ENCODE measurements at places on chromosomes 1 and 21. TPM values are rescaled to one million over a fixed set of nuclear protein-coding genes. Genes with fewer than 3 reads are reported as not detected.

- peaks cover 1% of the 10 kb centered on the region for H3K27me3 ChIP-seq
- no peak overlapping the region for H3K27ac ChIP-seq
- DNase-seq = no peak
- H3K4me3 ChIP-seq = no peak overlapping the region
- H3K4me1 ChIP-seq = peaks cover 16% of the 10 kb centered on the region
- H3K36me3 ChIP-seq = no peaks in the 10 kb centered on the region
Measured at GRCh38 chr21:39968010-39968409, 100.8 kb downstream of the PCP4 start.

GRCh38 chr1:202101184-202101583 lies 21.5 kb upstream of the GPR37L1 start:
- H3K4me1 ChIP-seq = peaks cover 13% of the 10 kb centered on the region
- no peak overlapping the region for H3K4me3 ChIP-seq
- peak overlapping the region; percentile 87 for H3K27ac ChIP-seq

CFAP74 gene
- 0.12 TPM for total RNA-seq

DNA sequence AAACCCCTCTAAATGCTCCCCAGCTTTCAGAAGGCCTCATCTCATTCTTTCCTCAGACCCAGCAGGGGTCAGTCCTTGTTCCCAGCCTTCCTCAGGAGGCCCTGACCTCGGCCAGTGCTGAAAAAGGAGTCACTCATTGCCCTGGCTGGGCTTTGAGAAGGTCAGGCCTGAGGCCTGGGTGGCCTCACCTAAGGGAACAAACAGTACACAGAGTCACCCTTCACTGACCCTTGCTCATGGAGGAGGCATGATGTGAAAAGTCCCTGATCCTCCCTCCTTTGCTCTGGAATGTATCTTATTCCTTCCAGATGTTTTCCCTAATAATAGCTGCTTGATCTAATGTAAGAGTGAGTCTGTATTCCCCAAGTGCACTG lies 117.7 kb upstream of the SLC44A3 start:
- H3K4me3 ChIP-seq = no peak overlapping the region
- no peak overlapping the region for H3K27ac ChIP-seq
- no peaks in the 10 kb centered on the region for H3K27me3 ChIP-seq
- peaks cover 10% of the 10 kb centered on the region for H3K4me1 ChIP-seq
- peaks cover 3% of the 10 kb centered on the region for H3K36me3 ChIP-seq

RHD gene
- 0.07 TPM for total RNA-seq

S100A14 gene
- not detected for total RNA-seq

DNA sequence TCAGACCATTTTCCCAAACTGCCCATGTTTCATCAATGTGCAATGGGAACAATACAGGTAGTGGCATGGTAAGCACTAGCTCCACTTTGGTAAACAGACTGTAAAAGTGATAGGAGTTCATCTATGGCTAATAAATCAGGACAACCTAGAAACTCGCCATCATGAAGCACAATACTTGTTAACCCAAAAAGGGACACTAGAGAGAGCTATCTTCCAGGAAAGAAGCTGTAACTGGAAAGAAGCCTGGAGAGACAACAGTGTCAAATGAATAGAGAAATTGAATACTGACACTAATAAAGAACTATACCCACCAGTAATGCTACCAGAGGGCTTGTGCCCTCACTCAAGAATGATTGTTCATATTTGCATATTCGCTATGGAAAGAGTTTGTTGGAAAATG lies 164.7 kb upstream of the RGS18 start:
- no peak for DNase-seq
- H3K27ac ChIP-seq = no peak overlapping the region
- no peaks in the 10 kb centered on the region for H3K4me1 ChIP-seq
- H3K4me3 ChIP-seq = no peak overlapping the region

LCE1C gene
- not detected for total RNA-seq

GRCh38 chr1:3323796-3324703 lies 130.4 kb upstream of the ARHGEF16 start:
- no peaks in the 10 kb centered on the region for H3K27me3 ChIP-seq
- no peak for DNase-seq
- peak overlapping the region; percentile 84 for H3K27ac ChIP-seq
- H3K4me3 ChIP-seq = peak overlapping the region; percentile 76
- peaks cover 45% of the 10 kb centered on the region for H3K4me1 ChIP-seq

DNA sequence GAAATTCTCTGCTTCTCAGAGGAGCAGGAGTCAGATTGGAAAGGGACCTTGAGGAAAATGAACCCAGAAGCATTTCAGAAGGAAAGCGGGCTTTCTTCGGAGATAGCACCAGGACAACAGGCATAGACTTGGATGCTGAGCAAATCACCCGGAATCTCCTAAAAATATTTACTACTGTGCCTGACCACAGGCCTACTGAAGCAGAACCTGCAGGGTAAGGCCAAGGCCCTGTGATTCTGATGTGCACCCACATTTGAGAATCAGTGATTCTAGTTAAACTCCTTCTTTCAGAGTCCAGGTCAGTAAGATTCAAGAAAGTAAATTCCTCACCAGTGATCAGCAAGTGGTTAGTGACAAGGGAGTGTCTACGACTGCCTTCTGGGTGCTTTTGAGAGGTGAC lies 307.3 kb upstream of the DUSP10 start:
- H3K27ac ChIP-seq = no peak overlapping the region
- peaks cover 14% of the 10 kb centered on the region for H3K27me3 ChIP-seq
- no peak overlapping the region for H3K4me3 ChIP-seq

OR10J1 gene
- not detected for total RNA-seq

DNA sequence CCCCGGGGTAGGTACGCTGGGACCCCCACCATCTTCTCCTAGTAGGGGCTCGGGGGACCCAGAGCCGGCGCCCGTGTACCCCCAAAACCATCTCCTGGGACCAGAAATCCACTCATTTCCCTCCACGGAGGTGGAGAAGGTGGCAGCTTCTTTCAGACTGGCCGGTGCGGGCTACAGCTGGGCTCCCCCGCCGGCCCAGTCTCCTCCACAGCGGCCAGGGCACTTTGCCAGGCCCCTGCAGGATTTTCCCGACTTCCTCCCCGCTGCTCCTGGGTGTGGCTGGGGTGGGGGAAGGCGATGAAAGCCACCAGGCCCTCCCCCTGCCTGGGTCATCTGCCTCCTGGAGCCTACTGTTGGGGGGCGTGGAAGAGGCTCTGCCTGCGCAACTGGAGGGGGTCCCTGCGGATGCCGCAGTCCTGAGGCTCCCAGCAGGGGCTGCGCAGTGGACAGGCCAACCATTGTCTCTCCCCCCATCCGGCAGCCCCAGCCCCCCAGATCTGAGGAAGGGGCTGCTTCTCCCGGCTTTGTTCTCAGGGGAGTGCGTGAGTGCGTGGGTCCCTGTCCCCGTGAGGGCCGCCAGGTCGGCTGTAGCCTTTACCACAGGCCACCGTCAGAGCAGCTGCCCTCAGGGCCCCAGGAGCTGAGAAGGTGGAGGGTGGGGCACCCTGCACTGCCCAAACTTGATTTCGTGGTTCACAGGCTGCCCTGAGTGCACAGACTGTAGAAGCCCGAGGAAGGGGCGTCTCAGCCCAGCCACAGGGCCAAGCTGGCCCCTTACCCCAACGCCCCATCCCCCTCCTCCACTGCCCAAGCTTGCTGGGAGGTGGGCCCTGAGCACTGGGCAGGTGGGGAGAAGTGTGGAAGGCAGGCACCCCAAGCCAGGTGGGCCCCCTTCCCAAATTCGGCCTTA lies 1.3 kb downstream of the AGRN start:
- H3K4me3 ChIP-seq = peak overlapping the region; percentile 79
- no peak overlapping the region for H3K27ac ChIP-seq
- DNase-seq = no peak

DNA sequence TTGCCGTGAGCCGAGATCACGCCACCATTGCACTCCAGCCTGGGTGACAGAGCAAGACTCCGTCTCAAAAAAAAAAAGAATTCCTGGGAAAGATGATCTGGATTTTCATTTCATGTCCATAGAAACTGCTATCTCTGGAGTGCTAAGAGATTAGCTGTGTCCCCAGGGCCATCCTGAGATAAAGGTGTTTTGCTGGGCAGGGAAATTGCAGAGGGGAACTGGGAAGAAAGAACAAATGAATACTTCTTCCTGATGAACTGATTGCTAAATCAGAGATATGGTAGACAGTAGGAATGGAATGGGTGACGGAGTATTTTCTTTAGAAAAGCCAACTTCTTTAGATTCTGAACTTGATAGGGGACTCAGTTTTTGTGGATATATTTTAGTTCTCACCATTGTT lies 19.2 kb downstream of the SNRPE start:
- no peaks in the 10 kb centered on the region for H3K27me3 ChIP-seq
- H3K27ac ChIP-seq = no peak overlapping the region
- H3K36me3 ChIP-seq = peaks cover 15% of the 10 kb centered on the region

AADACL3 gene
- not detected for total RNA-seq

CYYR1 gene
- total RNA-seq = 18.2 TPM

GRCh38 chr1:209256766-209257350 lies 326.7 kb upstream of the CAMK1G start:
- no peak overlapping the region for H3K27ac ChIP-seq
- H3K4me1 ChIP-seq = no peaks in the 10 kb centered on the region
- H3K27me3 ChIP-seq = no peaks in the 10 kb centered on the region
- no peak overlapping the region for H3K4me3 ChIP-seq
- no peak for DNase-seq

GRCh38 chr1:227234998-227235405 lies 83.3 kb downstream of the CDC42BPA start:
- H3K36me3 ChIP-seq = peaks cover 8% of the 10 kb centered on the region
- H3K4me1 ChIP-seq = peaks cover 21% of the 10 kb centered on the region
- H3K4me3 ChIP-seq = no peak overlapping the region

LGR6 gene
- 0.91 TPM for total RNA-seq

GRCh38 chr1:245437369-245438062 lies 282.7 kb downstream of the KIF26B start:
- no peak overlapping the region for H3K27ac ChIP-seq
- no peak overlapping the region for H3K4me3 ChIP-seq
- DNase-seq = no peak
- peaks cover 8% of the 10 kb centered on the region for H3K36me3 ChIP-seq
- H3K27me3 ChIP-seq = peaks cover 2% of the 10 kb centered on the region
- peaks cover 5% of the 10 kb centered on the region for H3K4me1 ChIP-seq

DNA sequence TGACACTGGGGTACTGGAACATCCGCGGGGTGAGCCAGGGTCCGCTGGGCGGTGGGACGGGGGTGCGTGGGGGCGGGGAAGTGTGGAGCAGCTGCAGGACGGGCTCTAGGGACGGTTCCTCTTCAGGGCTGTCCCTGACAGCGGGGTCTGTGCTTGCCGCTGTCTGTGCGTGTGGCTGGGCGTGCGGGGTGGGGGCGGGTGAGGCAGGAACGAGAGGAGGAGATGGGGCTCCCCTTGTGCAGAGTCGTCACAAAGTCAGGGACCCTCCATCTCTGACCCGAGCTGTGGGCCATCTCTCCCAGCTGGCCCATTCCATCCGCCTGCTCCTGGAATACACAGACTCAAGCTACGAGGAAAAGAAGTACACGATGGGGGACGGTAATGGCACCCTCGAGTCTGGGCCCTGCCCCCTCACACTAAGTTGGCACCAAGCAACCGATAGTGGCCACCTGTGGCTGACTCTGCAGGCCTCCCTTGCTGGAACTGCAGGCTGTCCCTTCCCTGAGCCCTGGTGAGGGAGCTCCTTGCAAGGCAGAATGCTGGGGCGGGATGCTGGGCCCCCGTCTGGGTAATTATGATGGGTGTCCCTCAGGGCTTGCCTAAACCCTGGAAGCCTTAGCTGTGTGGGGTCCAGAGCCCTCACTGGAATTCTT lies 392 bp downstream of the GSTM2 start:
- peak overlapping the region; percentile 86 for H3K4me3 ChIP-seq
- peaks cover 5% of the 10 kb centered on the region for H3K36me3 ChIP-seq
- no peak for DNase-seq
- H3K27me3 ChIP-seq = no peaks in the 10 kb centered on the region
- peaks cover 12% of the 10 kb centered on the region for H3K4me1 ChIP-seq

- H3K4me1 ChIP-seq = no peaks in the 10 kb centered on the region
- peaks cover 17% of the 10 kb centered on the region for H3K27me3 ChIP-seq
- no peaks in the 10 kb centered on the region for H3K36me3 ChIP-seq
- no peak for DNase-seq
- H3K4me3 ChIP-seq = no peak overlapping the region
Measured at GRCh38 chr1:221435504-221435904, 306.4 kb downstream of the DUSP10 start.

GRCh38 chr1:246789454-246790339 lies 65.5 kb downstream of the SCCPDH start:
- H3K4me3 ChIP-seq = no peak overlapping the region
- no peak for DNase-seq
- H3K36me3 ChIP-seq = no peaks in the 10 kb centered on the region
- H3K27ac ChIP-seq = peak overlapping the region; percentile 67

- no peak overlapping the region for H3K27ac ChIP-seq
- DNase-seq = no peak
- H3K36me3 ChIP-seq = no peaks in the 10 kb centered on the region
- H3K27me3 ChIP-seq = no peaks in the 10 kb centered on the region
- H3K4me1 ChIP-seq = peaks cover 50% of the 10 kb centered on the region
- H3K4me3 ChIP-seq = no peak overlapping the region
Measured at GRCh38 chr1:116330846-116331245, 42.2 kb upstream of the ATP1A1 start.

DNA sequence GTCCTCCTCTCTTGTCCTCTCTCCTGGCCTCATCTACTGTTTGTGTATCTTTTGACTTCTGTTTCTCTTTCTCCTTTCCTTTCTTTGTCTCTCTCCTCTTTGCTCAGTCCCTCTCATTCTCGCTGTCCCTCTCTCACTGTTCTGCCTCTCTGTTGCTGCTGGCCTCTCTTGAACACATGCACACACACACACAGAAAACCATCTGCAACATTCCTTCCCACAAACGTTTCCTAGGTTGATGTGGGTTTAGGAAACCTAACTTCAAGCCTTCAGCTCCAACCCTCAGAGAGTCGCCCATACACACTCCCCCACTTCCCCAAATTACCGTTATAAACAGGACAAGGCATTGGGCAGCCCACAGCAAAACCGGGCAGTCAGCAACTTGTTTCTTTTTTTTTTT lies 10.9 kb upstream of the SSBP3 start:
- H3K36me3 ChIP-seq = no peaks in the 10 kb centered on the region
- H3K4me3 ChIP-seq = no peak overlapping the region
- no peak for DNase-seq

GRCh38 chr1:37922767-37923550 lies 23.9 kb downstream of the INPP5B start:
- H3K4me1 ChIP-seq = peaks cover 9% of the 10 kb centered on the region
- H3K27ac ChIP-seq = no peak overlapping the region
- H3K4me3 ChIP-seq = no peak overlapping the region
- DNase-seq = no peak
- no peaks in the 10 kb centered on the region for H3K36me3 ChIP-seq

RPAP2 gene
- total RNA-seq = 38.2 TPM

DNA sequence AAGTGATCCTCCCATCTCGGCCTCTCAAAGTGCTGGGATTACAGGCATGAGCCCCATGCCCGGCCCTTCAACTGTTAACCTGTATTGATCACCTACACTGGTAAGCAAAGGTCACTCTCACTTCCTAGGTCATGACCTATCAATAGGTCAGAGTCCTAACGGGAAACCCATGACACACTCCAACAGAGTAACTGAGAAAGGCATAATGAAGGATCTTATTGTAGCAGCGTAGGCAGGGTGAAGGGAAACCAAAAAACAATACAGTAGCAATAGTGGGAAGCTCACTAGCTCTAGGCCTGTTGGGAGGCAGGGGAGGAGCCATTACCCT lies 19.5 kb upstream of the IFNAR1 start:
- no peak overlapping the region for H3K27ac ChIP-seq
- no peak overlapping the region for H3K4me3 ChIP-seq
- H3K4me1 ChIP-seq = no peaks in the 10 kb centered on the region
- H3K27me3 ChIP-seq = no peaks in the 10 kb centered on the region
- DNase-seq = no peak
